ENCODE measurements at places on chromosomes 13 and 19.

GRCh38 chr13:102395174-102395573 is 6.7 kb downstream of the FGF14 start:
- DNase-seq = no peak

- no peak for DNase-seq
Measured at GRCh38 chr13:100883453-100883852, 208.9 kb upstream of the TMTC4 start.

DNA sequence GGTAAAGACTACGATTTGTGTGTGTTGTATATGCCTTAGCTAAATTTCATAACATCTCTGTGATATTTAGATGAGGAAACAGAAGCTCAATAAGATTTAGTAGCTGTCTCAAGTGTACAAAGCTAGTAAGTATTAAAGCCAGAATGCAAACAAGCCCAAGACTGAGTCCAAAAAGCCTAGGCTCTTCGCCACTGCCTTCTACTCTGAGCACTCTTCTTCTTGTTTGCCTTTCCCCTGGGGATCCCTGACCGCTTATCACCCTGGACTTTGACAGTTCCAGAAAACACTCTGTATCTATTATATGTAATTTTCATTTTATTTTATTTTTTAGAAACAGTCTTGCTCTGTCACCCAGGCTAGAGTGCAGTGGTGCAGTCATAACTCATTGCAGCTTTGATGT is 5.8 kb downstream of the TM9SF2 start:
- DNase-seq = no peak

GRCh38 chr19:43639519-43640423 is at the start of gene CADM4:
CADM4 (minus strand) TSS chr19:43639850; CDS start chr19:43639790, 60 bp downstream.
- peak; percentile 38 for DNase-seq

- no peak for DNase-seq
Measured at GRCh38 chr19:42121036-42121621, 11.1 kb downstream of the POU2F2 start.

DNA sequence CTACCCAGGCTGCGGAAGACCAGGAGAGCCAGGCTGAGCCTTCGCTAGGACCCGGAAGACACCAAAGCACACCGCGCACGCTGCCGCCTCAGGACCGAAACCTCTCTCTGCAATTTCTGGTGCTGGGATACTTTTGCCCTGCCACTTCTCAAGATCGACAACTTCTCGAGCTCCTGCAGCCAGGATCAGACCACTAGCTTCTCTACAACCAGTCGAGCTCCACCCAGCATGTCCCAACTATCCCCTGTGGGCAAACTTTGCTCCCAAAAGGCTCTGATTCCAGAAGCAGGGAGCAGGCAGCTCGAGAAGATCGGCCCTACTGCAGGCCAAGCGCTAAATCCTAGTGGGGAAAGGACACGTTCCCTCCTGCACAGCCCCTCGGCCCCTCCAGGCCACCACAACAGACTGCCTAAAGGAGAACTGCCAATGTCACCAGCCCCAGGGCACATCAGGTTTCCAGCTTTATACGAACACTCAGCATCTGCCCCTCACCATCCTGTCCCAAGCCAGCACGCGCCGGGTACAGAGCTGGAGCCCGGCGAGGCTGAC is 979 bp downstream of the AKAP8 start:
- peak; percentile 69 for DNase-seq

GRCh38 chr19:29422047-29422446 is 103.7 kb upstream of the VSTM2B start:
- DNase-seq = no peak

GRCh38 chr13:72317346-72318109 is 409.9 kb downstream of the MZT1 start:
- DNase-seq = no peak

- DNase-seq = no peak
Measured at GRCh38 chr19:46564701-46565100, 36.4 kb upstream of the CALM3 start.

GRCh38 chr13:94093652-94094315 is 385.7 kb downstream of the DCT start:
- no peak for DNase-seq

GRCh38 chr13:109840201-109840892 is 54.0 kb upstream of the IRS2 start:
- peak; percentile 43 for DNase-seq

- no peak for DNase-seq
Measured at GRCh38 chr13:95137096-95137495, 164.2 kb downstream of the ABCC4 start.

- DNase-seq = no peak
Measured at GRCh38 chr19:406971-407510, 1.9 kb downstream of the C2CD4C start.

DNA sequence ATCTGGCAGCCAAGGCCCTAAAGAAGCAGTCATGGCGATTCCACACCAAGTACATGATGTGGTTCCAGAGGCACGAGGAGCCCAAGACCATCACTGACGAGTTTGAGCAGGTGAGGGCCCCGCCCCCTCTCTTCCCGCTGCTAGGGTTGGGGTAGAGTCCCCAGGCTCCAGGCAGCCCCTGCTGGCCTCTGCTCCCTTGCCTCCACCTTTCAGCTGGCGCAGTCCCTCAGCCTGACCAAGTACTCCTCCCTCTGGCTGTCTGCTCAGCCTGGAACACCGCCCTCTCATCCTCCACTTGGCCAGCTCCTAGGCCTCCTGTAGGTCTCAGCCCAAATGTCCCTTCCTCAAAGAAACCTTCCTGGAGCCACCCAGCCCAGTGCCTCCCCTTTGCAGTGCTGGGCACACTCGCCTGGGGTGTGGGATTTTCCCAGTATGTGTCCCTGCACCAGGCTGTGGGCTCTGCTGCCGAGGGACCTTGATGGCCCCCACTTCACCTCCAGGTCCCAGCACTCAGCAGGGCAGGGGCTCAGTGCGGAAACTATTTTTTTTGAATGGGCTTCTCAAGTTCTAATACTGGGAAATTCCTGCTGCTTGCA is 5.7 kb downstream of the LENG1 start:
- no peak for DNase-seq

DNA sequence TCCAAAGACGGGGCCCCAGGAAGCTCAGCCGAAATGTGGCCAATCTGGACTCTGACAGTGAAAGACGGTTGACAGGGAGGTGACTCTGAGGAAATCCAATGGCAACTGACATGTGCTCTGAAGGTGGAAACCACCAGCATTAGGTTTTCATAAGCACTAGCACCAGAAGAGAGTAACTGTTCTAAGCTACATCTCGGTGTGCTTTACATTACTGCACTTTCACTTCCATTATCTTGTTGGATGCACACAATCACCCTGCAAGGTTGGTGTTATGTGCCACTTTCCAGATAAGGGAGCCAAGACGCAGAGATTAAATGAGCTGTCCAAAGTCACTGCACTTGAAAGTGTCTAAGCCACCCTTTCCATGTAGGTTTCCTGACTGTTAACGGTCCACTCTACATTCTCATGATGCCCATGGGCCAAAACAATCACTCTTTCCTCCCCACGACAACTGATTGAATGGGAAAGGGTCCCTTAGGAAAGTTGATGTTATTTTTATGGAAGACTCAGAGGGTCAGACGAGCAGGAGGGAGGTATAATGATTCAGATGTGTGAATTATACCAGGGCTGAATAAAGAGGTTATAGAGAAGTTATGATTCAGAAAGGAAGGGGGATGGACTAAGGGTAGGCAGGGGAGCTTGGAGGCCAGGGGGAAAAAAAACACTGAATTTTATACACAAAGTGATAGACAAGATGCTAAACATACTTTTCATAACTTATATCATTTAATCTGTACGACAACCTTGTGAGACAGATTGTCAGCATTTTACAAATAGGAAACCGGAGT is 52.8 kb downstream of the RUBCNL start:
- no peak for DNase-seq

- no peak for DNase-seq
Measured at GRCh38 chr13:41011382-41011956, 7.6 kb downstream of the ELF1 start.

GRCh38 chr19:15296841-15297415 is 35.4 kb downstream of the BRD4 start:
- DNase-seq = no peak

DNA sequence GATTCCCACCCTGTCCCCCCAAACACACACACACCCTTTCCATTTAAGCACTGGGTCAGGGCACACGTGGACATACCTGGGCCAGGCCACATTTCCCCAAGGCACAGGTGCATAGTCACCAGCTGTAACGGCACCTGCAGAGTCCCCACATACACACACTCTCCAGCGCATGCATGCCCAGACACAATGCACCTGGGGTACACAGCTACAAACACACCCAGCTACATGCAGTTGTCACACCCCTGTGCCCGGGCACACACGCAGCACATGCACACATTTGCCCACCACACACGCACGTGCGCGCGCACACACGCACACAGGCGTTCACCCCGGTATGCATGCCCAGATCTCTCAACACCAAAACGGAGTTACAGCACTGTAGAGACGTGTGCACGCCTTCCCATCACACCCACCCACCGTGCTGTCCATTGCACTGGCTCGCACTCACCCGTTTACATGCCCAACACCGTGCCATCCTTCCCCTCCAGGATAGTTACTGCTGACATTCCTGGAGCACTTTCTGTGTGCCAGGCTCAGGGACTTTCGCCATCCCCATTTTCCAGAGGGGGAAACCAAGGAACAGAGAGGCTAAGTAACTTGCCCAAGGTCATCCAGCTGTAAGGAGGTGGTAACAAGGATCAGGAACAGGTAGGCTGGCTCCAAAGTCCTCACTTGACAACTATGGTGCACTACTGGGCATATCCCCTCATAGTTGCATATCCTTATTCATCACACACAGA is 749 bp upstream of the SHANK1 start:
- DNase-seq = no peak

Data from stimulated activated CD8-positive, alpha-beta memory T cell treated with anti-CD3 and anti-CD28 coated beads, Interleukin-4, amount 100 ng/mL, for 48 hours (primary cell).